Ascending aorta (tissue), 2 donors: ENCODE measurements at places on chromosomes 3 and 15. TPM values are rescaled to one million over a fixed set of nuclear protein-coding genes. Genes with fewer than 3 reads are reported as not detected.

- no peaks in the 10 kb centered on the region for H3K27me3 ChIP-seq
- H3K36me3 ChIP-seq = no peaks in the 10 kb centered on the region
- H3K27ac ChIP-seq = no peak overlapping the region
- peak overlapping the region; percentile 95 for H3K4me3 ChIP-seq
- DNase-seq = no peak
These were observed 2.6 kb downstream of the MEX3B start for GRCh38 chr15:82043130-82043673.

DNA sequence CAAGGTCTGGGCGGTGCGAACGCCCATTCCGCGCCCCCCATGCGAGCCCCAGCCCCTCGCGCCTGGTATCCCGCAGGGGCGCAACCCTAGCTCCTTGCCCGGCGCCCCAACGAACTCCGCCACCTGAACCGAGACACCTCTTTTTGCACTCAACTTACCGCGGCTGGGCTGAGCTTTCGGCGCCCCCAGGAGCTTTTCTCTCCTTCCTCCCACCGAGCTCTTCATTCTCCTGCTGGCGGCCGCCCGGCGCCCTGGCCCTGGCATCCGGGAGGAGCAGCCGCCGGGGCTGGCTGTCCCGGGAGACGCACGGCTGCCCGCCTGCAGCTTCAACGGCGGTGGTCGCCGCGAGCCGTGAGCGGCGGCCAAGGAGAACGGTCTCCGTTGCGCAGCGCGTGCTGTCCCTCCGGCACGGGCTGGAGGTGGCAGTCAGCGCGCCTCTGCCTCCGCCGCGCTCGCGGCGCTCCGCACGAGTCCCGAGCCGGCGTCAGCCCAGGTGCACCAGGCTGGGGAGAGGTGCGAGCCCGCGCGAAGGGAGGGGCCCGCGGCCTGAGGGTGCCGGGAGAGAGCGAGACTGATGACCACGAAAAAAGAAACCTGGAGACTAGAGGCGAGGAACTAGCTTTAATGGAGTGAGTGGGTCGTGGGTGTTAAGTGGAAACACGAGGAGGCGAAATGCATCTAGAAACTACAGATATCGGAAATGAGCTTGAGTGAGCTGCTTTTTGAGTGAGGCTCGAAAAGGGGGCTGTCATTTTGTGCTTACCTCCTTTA lies 621.5 kb upstream of the ZNF385D start:
- H3K36me3 ChIP-seq = no peaks in the 10 kb centered on the region
- no peak for DNase-seq
- no peaks in the 10 kb centered on the region for H3K27me3 ChIP-seq
- peak overlapping the region; percentile 4 for H3K4me3 ChIP-seq
- no peak overlapping the region for H3K27ac ChIP-seq
- H3K4me1 ChIP-seq = no peaks in the 10 kb centered on the region

GRCh38 chr3:42721690-42722089 lies 19.1 kb upstream of the HHATL start:
- no peaks in the 10 kb centered on the region for H3K36me3 ChIP-seq
- no peak overlapping the region for H3K4me3 ChIP-seq
- no peaks in the 10 kb centered on the region for H3K27me3 ChIP-seq
- H3K4me1 ChIP-seq = no peaks in the 10 kb centered on the region
- H3K27ac ChIP-seq = peak overlapping the region; percentile 40
- DNase-seq = peak; percentile 63

DNA sequence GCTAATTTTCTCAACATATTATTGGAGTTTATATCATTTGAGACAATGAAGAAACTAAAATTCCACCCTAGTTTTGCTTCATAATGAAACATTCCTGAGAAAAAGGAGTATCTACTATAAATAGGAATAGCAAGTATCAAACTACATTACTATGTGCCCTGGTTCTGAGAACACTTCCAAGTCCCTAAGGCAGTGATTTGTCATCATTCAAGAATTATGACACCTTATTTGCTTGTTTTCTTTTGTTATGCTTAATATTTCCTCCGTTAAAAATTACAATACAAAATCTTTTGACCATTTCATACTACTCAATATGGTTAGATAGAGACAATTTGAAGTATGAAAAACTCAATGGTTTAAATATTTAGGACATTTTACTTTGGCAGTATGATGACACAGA lies 707.8 kb upstream of the GOLIM4 start:
- H3K4me3 ChIP-seq = no peak overlapping the region
- H3K27ac ChIP-seq = no peak overlapping the region
- H3K4me1 ChIP-seq = no peaks in the 10 kb centered on the region

DNA sequence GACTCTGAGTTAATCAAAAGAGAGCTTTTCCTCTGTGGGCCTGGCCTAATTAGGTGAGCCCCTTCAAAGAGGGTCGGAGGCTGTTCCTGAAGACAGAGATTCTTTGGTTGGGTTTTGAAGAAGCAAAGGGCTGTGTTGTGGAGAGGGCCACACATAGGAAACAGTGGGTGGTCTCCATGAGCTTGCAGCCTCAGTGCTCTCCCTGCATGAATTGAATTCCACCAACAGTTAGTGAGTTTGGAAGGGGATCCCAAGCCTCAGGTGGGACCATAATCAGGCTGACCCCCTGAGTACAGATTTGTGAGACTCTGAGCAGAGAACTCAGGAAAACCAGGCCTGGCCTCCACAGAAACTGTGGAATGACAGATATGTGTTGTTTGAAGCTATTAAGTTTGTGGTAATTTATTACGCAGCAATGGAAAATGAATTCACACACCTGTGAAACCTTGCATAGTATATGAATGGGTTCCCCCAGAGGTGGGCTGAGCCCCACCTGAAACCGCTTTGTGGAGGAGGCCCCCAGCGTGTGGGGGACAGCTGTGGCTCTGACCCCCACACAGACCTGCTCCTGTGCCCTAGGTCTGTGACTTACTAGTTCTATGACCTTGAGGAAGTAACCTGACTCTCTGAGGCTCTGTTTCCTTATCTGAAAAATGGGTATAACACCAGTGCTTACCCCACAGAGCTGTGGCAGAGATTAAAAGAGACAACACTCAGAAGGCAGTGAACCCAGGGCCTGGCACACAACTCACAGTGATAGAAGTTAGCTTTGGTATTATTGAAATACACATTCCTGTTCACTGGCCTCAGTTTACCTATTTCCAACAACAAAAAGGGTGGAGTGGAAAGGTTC lies 431.3 kb downstream of the FOXP1 start:
- H3K27me3 ChIP-seq = no peaks in the 10 kb centered on the region
- H3K36me3 ChIP-seq = no peaks in the 10 kb centered on the region
- no peak for DNase-seq

DNA sequence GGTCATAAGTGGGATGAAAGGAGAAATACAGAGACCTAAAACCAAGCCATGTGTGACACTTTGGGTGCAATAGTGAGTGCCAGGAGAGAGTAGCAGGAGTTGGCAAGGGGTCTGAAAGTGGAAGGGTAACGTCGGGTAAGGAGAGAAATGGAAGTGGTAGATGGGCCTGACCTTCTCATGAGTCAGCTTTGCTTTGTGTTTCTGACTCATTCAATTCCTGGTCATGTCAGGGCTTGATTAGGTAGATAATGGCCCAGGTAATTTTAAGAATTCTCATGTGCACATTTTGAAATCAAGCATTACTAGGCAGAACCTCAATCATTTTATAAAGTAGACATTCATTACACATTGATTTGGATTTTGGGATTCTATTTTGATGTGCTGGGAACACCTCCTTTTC lies 262.5 kb downstream of the SOX2 start:
- no peak overlapping the region for H3K4me3 ChIP-seq
- no peaks in the 10 kb centered on the region for H3K4me1 ChIP-seq
- no peak overlapping the region for H3K27ac ChIP-seq
- H3K36me3 ChIP-seq = no peaks in the 10 kb centered on the region
- no peak for DNase-seq

DNA sequence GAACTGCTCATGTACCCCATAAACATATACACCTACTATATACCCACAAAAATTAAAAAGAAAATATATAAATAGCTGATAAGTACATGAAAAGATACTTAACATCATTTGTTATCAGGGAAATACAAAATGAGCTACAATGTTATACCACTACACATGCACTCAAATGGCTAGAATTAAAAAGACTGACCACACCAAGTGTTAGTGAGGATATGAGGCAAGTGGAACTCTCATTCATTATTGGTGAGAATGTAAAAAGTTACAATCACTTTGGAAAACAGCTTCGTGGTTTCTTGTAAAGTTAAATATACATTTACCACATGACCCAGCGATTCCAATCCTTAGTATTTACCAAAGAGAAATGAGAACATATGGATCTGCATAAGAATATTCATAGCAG lies 26.5 kb downstream of the EOMES start:
- no peaks in the 10 kb centered on the region for H3K4me1 ChIP-seq
- no peaks in the 10 kb centered on the region for H3K27me3 ChIP-seq
- H3K36me3 ChIP-seq = no peaks in the 10 kb centered on the region
- H3K27ac ChIP-seq = no peak overlapping the region
- DNase-seq = no peak

CMC1 gene
- total RNA-seq = 68.5 TPM

RBSN gene
- 17.2 TPM for total RNA-seq

TSPAN3 gene
- 98.2 TPM for total RNA-seq

TSC22D2 gene
- 17.9 TPM for total RNA-seq
